Sciatic nerve (tissue), 2 donors: ENCODE measurements at places on chromosomes 2 and 18.
A peak's percentile ranks its signal among the peaks of the same experiment; 100 is the strongest.

DNA sequence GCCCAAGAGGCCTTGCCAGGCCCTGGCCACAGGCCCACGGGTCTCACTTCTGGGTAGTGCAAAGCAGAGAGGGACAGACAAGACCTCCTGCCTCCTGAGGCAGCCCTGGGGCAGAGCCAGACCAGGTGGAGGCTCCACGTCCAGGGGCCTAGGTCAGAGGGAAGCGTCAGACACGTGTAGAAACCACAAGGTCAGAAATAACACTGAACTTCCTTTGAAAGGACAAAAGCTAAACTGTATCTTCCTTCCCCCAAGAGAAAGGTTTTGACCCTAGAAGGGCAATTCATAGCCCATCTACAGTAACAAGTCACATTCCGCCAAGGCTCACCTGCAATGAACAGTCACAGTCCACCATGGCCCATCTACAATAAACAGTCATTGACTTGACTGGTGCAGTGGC is 17.9 kb downstream of the SDC1 start:
- no peak for DNase-seq

- peak; percentile 92 for DNase-seq
Measured at GRCh38 chr2:240250985-240251847, 110.8 kb upstream of the OTOS start.

DNA sequence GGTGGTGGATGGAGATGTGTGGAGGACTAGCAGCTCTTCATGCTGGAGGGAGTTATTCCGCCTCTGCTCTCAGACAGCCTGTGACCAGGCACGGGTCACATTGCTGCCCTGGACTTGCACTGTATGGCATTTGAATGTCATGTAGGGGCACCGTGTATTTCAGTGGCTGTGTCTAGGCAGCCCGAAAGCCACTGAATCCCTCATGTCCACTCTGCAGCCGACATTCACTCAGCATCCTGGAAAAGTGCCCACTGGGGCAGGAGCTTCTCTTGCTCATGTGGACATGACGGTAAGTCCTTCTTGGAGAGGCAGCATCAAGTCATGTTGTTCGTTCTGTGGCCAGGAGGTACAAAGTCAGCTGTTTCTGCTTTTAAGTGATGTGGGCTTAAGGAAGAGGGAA is 127.9 kb downstream of the SH3RF3 start:
- no peak for DNase-seq

GRCh38 chr2:162127422-162127821 is 24.6 kb downstream of the GCG start:
- DNase-seq = no peak

GRCh38 chr2:232959139-232959538 is 53.9 kb downstream of the NGEF start:
- DNase-seq = no peak

DNA sequence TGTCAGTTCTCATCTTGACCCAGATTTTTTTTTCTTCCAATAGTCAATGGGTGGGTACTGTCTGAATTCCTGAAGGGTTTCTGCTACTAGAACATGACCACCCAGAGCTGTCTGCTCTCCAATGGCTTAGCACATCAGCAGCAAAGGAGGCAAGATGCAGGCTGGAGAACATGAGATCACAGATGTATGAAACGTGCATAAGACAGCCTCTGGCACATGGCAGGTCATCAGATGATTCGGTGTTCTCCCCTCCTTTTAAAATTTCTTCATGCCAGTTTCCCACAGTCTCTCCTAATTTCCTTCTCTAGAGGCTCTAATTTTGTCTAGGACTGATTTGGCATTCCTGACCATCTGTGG is 359.3 kb upstream of the TNP1 start:
- no peak for DNase-seq

GRCh38 chr2:3754795-3755194 is 51.4 kb downstream of the DCDC2C start:
- no peak for DNase-seq

- DNase-seq = no peak
Measured at GRCh38 chr2:184370954-184371353, 227.4 kb upstream of the ZNF804A start.

DNA sequence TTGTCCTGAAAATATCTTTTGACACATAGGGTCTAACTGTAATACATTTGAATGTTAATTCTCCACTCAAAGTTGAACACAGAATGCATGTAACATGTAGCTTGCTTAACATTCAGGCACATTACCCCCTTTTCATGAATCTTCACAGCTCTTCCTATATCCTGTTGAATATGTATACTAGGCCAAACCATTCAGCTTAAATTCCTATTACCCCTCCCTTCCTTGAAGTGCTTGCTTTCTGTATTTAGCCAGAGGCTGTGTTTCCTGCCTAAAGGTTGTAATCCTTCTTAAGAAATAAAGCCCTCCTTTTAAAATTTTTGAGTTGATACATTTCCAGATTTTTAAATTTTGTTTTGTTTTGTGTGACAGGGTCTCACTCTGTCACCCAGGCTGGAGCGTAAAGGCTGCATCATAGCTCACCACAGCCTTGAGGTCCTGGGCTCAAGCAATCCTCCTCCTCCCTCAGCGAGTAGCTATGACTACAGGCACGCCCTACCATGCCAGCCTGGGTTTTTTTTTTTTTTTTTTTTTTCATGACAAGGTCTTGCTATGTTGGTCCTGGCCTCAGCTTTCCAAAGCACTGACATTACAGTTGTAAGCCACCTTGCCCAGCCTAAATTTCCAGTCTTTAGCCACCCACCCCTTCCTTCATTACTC is 357.6 kb downstream of the DSC3 start:
- no peak for DNase-seq

DNA sequence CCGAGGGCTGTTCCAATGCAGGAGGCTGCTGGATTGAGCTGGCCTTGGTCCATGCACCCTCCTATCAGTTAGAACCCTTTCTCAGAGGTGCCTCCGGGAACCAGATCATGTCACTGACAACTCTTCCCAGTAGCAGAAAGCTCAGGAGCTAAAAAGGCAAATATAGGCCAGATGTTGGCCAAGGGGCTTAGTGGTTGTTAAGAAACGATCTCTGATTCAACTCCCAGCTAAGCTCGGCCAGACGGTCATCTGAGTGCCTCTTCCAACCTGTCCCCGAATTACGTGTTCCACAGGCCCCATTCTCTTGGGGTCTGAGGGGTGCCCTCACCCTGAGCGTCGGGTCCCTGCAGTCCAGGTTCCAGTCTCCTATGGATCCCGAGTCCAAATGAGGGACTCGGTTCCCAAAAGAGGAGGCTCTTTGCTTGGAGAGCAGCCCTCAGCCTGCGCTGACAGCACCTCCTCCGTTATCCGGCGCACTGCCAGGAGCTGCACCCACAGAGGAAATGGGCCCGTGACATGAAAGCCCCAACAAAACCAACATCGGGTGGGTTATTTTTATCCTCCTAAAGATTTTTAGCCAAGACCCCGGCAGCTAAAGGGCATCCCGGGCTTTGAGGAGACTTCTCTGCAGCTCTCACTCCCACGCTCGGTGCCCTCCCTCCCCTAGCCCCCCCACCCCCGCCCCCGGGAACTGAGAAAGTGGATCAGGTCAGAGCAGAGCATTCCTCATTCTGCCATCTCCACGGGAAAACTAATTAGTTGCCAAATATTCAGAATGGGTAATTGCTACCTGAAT is 106.6 kb upstream of the ID2 start:
- DNase-seq = peak; percentile 48

- no peak for DNase-seq
Measured at GRCh38 chr18:2714140-2714539, 58.6 kb downstream of the SMCHD1 start.
